Aortic smooth muscle cell (primary cell): ENCODE measurements at places on chromosomes 6 and 20. TPM values are rescaled to one million over a fixed set of nuclear protein-coding genes. Genes with fewer than 3 reads are reported as not detected.

Gene ZNF311
- total RNA-seq, result 0.87 and 1.3 TPM in 2 replicates

Gene HMGCLL1
- total RNA-seq, result not detected in 2 replicates

Gene SLC17A4
- not detected in 2 replicates for total RNA-seq

Gene SMAP1
- total RNA-seq, result 15.5 and 23.5 TPM in 2 replicates

Gene LAMA2
- total RNA-seq, result 109 and 138 TPM in 2 replicates

Gene IRF4
- under 0.01 TPM in 1 of 2 replicates, not detected in the other for total RNA-seq

Gene AK9
- 7.0 and 8.5 TPM in 2 replicates for total RNA-seq

Gene ZNF391
- 0.13 and 0.56 TPM in 2 replicates for total RNA-seq

Gene MPC1
- 41.1 and 48.2 TPM in 2 replicates for total RNA-seq

Gene ESR1
- 3.9 and 5.4 TPM in 2 replicates for total RNA-seq

Gene RAET1G
- 2.6 and 4.5 TPM in 2 replicates for total RNA-seq

Gene TBP
- total RNA-seq, result 7.6 and 8.2 TPM in 2 replicates

Gene PSORS1C2
- total RNA-seq, result not detected in 2 replicates

Gene PRSS16
- not detected in 2 replicates for total RNA-seq

Gene GLP1R
- not detected in 2 replicates for total RNA-seq

Gene LST1
- total RNA-seq, result not detected in 2 replicates

Gene COMMD7
- 31.2 and 38.5 TPM in 2 replicates for total RNA-seq

Gene BPI
- 0.50 and 0.79 TPM in 2 replicates for total RNA-seq

Gene DEFB119
- total RNA-seq, result not detected in 2 replicates

Gene IP6K3
- 0.12 TPM in 1 of 2 replicates, not detected in the other for total RNA-seq

Gene TUBB2B
- 1.4 and 2.1 TPM in 2 replicates for total RNA-seq

Gene SPAG4
- total RNA-seq, result 4.9 and 5.2 TPM in 2 replicates

Gene EDN3
- not detected in 2 replicates for total RNA-seq

Gene TMEM242
- 6.3 and 7.9 TPM in 2 replicates for total RNA-seq

Gene SLC22A3
- total RNA-seq, result 0.92 and 3.4 TPM in 2 replicates

Gene FAM209B
- total RNA-seq, result not detected in 2 replicates

Gene RAB23
- total RNA-seq, result 32.0 and 40.3 TPM in 2 replicates

Gene ADISSP
- 16.2 and 17.3 TPM in 2 replicates for total RNA-seq

Gene ZBTB22
- total RNA-seq, result 22.2 and 23.8 TPM in 2 replicates

Gene OLIG3
- total RNA-seq, result 0.06 TPM in 1 of 2 replicates, not detected in the other

Gene VGLL2
- not detected in 2 replicates for total RNA-seq

Gene CAGE1
- 0.06 and 0.13 TPM in 2 replicates for total RNA-seq

Gene ZKSCAN4
- 4.8 and 5.7 TPM in 2 replicates for total RNA-seq

Gene HRH3
- not detected in 2 replicates for total RNA-seq

Gene B3GAT2
- not detected in 2 replicates for total RNA-seq

Gene KCNQ5
- 6.7 and 7.5 TPM in 2 replicates for total RNA-seq

Gene GPR63
- under 0.01 and 0.06 TPM in 2 replicates for total RNA-seq

Gene ARFGEF3
- 0.25 and 0.26 TPM in 2 replicates for total RNA-seq

Gene VSX1
- not detected in 2 replicates for total RNA-seq

Gene FAM83C
- not detected in 2 replicates for total RNA-seq

Gene HLA-DRB5
- total RNA-seq, result not detected in 2 replicates

Gene OR2H1
- not detected in 2 replicates for total RNA-seq

Gene ZBTB46
- total RNA-seq, result 1.9 and 3.3 TPM in 2 replicates

Gene NKX2-2
- not detected in 2 replicates for total RNA-seq

Gene SLC32A1
- not detected in 2 replicates for total RNA-seq

Gene SMLR1
- not detected in 2 replicates for total RNA-seq

Gene THBD
- total RNA-seq, result 123 and 293 TPM in 2 replicates

Gene DDX27
- total RNA-seq, result 26.1 and 36.3 TPM in 2 replicates

Gene DEFB124
- not detected in 2 replicates for total RNA-seq

Gene HLA-DMB
- total RNA-seq, result 0.13 TPM in 1 of 2 replicates, not detected in the other
